ENCODE measurements at places on chromosomes 5 and 9.

GRCh38 chr5:177355868-177356168 is 1.9 kb upstream of the RGS14 start:
- no peak for DNase-seq

DNA sequence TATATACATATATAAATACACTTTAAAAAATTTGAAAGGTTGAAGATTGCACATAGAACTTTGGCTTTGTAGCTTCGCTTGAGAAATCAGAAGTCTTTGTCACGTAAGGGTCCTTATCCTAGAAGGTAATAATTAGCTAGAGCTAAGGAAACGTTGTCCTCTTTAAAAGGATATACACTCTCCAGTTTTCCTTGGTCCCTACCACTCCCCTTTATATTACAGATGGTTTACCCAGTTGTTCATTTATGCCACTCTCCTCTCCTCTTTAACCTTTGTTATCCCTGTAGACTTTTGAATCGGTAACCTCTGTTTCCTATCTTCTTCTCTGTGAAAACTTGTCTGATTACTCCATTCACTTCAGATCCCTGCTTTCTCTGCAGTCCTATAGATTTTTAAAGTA is 1101.0 kb upstream of the SEMA6A start:
- no peak for DNase-seq

DNA sequence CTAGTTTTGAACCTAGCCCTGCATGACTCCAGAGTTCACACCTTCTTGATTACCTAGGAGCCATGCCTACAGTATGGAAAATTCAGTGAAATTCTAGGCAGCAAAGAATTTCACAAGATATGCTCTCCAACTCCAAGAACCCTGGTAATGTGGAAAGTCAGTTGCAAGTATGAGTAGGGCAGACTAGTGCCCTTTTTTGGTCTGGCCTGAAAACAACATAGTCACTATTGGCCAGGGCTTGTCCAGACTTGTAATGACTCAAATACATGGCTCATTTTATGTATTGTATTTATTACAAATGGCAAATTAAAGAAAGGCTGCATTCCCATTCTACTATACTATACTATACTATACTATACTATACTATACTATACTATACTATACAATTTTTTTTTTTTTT is 160.4 kb downstream of the ESM1 start:
- no peak for DNase-seq

GRCh38 chr5:119067450-119067849 is 3.4 kb upstream of the DMXL1 start:
- no peak for DNase-seq

DNA sequence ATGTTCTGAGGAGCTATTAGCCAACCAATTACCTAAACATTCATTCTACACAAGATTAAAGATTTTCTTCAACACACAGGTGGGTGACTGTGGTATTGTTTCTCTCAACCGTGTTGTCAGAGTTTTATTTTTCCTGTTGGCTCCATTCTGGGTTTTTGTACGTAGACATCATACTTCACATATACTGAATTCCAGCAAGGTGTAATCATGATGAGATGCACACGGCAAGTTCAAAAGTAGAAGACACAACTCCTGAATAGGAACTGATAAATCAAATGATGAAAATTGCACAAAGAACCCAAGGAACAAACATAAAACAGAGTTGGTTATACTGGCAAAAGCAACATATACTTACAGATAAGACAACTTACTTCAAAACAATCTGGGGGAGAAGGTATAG is 40.2 kb upstream of the RANBP6 start:
- DNase-seq = no peak

- no peak for DNase-seq
Observed at GRCh38 chr9:135971111-135971766, 10.1 kb upstream of the UBAC1 start.

- DNase-seq = no peak
Observed at GRCh38 chr5:21184581-21184980, 1196.6 kb upstream of the CDH18 start.
